IgD-negative memory B cell (primary cell): ENCODE measurements at places on chromosomes 7 and 10. TPM values are rescaled to one million over a fixed set of nuclear protein-coding genes. Genes with fewer than 3 reads are reported as not detected.

The MUC12 gene
- not detected for polyA plus RNA-seq

The TMUB1 gene
- 72.6 TPM for polyA plus RNA-seq

The RARRES2 gene
- not detected for polyA plus RNA-seq

The COA1 gene
- polyA plus RNA-seq, result 48.5 TPM

The ODAD2 gene
- polyA plus RNA-seq, result not detected

The ZNF394 gene
- polyA plus RNA-seq, result 53.3 TPM

The ARHGAP19 gene
- polyA plus RNA-seq, result 7.3 TPM

The PNLIP gene
- not detected for polyA plus RNA-seq

The TSPAN12 gene
- not detected for polyA plus RNA-seq

The GLI3 gene
- polyA plus RNA-seq, result not detected

The SLC26A5 gene
- not detected for polyA plus RNA-seq

The ZNF107 gene
- 15.3 TPM for polyA plus RNA-seq

The SLIT1 gene
- not detected for polyA plus RNA-seq

The NPM3 gene
- 2.9 TPM for polyA plus RNA-seq

The GIMAP2 gene
- polyA plus RNA-seq, result 11.9 TPM

The COL26A1 gene
- polyA plus RNA-seq, result not detected

The COPS6 gene
- polyA plus RNA-seq, result 121 TPM

The KLHDC10 gene
- polyA plus RNA-seq, result 2.1 TPM

The SERPINE1 gene
- not detected for polyA plus RNA-seq

The CALHM1 gene
- 1.4 TPM for polyA plus RNA-seq

The TAS2R41 gene
- not detected for polyA plus RNA-seq

The DLX6 gene
- not detected for polyA plus RNA-seq

The ITIH5 gene
- not detected for polyA plus RNA-seq

The MMD2 gene
- polyA plus RNA-seq, result not detected

The SMO gene
- 0.36 TPM for polyA plus RNA-seq

The LIPM gene
- polyA plus RNA-seq, result not detected

The SYT15 gene
- 0.45 TPM for polyA plus RNA-seq

The LRRTM3 gene
- not detected for polyA plus RNA-seq

The TMEM213 gene
- polyA plus RNA-seq, result not detected

The HOXA9 gene
- 0.20 TPM for polyA plus RNA-seq

The TRPV5 gene
- not detected for polyA plus RNA-seq

The FGFR2 gene
- not detected for polyA plus RNA-seq

The CTAGE6 gene
- polyA plus RNA-seq, result not detected

The UNC5B gene
- polyA plus RNA-seq, result not detected

The GPR22 gene
- not detected for polyA plus RNA-seq

The UCMA gene
- polyA plus RNA-seq, result not detected

The RBM17 gene
- 118 TPM for polyA plus RNA-seq

The AGBL3 gene
- polyA plus RNA-seq, result 1.3 TPM

The C10orf88 gene
- polyA plus RNA-seq, result 5.3 TPM

The PRSS37 gene
- not detected for polyA plus RNA-seq

The MYL10 gene
- not detected for polyA plus RNA-seq

The MRC1 gene
- polyA plus RNA-seq, result not detected

The IL6 gene
- 3.8 TPM for polyA plus RNA-seq

The EGFR gene
- not detected for polyA plus RNA-seq

The TFPI2 gene
- not detected for polyA plus RNA-seq

The SLC39A12 gene
- not detected for polyA plus RNA-seq

The TUBB8 gene
- polyA plus RNA-seq, result 0.59 TPM
